Suprapubic skin (tissue), 4 donors: ENCODE measurements at places on chromosomes 2 and 18.

- no peak for DNase-seq
These were observed 47.7 kb downstream of the OSBPL6 start for GRCh38 chr2:178241844-178242551.

DNA sequence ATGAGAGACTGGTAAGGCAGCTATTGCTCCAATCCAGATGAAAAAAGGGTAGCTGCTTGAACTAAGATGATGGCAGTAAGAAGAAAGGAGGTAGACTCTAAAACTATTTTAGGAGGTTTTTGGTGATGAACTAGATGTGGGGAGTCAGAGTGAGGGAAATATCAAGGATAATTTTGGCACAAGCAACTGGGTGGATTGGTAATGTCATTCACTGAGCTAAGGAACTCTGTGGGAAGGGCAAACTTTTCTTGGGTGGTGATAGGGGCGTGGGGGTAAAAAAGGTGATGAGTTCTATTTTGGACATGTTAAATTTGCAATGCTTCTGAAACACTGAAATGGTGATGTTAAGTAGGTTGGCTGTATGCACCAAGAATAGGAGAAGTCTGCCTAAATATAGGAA, 19.3 kb downstream of the PAIP2B start:
- no peak for DNase-seq

DNA sequence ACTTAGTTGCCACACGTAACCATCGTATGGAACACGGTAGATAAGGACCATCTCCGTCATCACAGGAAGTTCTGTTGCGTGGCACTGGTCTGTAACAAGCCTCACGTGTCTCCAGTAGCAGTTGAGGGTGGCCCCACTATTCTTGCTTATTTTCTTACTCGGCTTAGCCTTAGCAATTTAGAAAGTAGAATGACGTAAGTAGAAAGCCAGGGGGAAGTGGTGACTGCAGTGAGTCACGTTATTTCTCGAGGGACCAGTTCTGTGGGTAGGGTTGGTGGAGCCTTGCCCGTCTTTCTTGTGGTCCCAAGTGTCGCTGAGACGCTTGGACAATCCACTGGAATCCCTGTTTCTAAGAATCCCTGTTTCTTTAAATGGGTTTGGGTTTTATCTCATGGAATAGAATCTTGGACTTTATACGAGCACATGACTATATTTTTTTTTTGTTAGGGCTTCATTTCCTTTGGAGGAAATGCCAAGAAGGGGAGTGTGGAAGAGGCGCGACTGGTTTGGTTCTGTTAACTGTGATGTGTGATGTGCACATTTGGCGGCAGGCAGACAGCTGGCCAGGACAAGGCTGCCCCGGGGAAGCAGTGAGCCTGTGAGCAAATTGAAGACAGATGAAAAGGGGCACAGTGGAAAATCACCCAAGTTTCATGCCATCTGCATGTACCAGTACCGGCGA, 96.2 kb downstream of the CABLES1 start:
- peak; percentile 92 for DNase-seq

GRCh38 chr2:5067816-5068215, 624.4 kb upstream of the SOX11 start:
- no peak for DNase-seq

GRCh38 chr2:174773215-174773614, 8.9 kb upstream of the CHRNA1 start:
- DNase-seq, result no peak

GRCh38 chr18:55587418-55588110, 428 bp downstream of the TCF4 start:
- no peak for DNase-seq

- DNase-seq, result no peak
These were observed 140.3 kb downstream of the OSR1 start for GRCh38 chr2:19218166-19218565.

- no peak for DNase-seq
These were observed 2.8 kb downstream of the MYOM1 start for GRCh38 chr18:3216987-3217386.

DNA sequence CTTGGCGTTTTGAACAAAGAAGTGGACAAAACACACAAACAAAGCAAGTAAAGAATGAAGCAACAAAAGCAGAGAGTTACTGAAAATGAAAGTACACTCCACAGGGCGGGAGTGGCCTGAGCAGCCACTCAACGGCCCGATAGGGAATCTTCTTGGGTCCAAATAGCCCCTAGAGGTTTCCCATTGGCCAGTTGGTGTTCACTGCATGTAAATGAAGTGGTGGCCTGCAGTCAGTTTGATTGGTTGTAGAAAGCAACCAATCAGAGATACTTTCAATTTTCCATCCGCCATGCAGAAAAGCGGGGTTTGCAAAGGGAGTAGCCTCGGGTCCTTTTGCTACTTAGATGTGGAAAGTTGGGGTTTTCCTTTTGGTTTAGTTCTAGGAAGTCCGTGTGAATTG, 31.6 kb downstream of the CYBRD1 start:
- no peak for DNase-seq

DNA sequence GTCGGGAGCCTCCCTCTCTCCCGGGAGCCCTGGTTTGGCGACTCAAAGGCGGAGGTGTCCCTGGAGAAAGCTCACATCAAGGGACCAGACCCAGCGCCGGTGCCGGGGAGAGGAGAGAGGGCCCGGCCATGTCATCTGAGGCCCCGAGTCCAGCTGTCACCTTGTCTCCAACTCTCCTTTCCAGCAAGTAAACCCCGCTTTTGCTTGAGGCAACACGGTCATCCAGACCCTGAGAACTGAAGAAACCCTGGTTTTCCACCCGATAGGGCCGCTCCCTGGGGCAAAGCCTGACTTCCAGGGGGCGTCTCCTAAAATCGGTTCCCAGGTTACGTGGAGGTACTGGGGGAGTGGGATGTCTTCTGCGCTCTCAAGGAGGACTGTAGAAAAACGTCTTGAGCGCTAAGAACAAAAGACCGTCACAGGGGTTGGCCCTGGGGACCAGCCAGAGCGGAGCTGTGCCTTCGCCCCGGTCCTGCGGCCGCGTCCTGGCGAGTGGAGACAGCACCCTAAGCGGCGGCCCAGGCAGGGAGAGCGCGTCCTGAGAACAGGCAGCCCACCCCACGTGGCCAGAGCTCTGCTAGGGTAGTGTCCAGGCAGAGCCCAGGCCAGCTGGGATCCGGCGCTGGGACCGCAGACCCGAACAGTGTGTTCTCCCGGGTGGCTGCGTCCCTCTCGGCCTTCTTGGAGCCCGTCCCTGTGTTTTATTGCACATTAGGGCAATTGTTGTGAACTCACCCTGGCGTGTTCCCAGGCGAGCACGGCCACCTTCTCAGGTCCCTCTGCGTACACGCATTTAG, 55.7 kb downstream of the TMEM18 start:
- DNase-seq, result peak; percentile 75

DNA sequence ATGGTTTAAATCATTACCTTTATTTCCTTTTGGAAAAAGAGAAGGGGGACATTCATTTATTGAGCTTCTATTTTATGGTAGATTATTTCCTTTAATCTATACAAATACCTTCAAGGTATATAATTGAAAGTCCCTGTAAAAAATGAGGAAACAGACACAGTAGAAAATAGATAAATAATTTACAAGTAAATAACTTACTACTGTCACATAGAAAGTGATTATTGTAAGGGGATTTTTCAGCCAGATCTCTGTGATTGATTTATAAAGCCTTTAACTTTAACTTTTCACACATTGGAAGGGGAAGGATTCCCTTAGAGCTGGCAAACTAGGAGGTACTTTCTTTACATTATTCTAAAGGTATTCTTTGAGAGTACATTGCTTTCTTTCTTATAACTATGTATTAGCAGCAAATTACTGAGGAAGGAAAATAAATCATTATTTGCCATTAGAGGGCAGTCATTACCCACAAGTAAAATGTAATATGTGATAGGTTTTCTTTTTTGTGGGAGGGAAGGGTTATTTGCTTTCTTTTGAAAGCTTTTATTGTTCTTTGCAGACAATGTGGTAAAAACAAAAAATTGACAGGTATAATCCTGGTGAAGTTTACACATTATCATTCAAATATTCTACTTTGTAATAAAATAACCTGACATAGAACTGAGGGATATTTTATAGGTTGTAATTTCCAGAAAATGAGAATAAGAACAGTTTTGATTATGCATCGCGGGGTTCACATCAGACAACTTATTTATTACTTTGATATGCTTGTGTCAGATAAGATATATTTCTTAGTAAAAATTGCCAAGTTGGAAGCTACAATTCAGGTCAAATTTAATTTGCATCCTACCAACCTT, 24.8 kb upstream of the RPE start:
- no peak for DNase-seq

GRCh38 chr2:15160201-15160991, 400.7 kb downstream of the NBAS start:
- no peak for DNase-seq

DNA sequence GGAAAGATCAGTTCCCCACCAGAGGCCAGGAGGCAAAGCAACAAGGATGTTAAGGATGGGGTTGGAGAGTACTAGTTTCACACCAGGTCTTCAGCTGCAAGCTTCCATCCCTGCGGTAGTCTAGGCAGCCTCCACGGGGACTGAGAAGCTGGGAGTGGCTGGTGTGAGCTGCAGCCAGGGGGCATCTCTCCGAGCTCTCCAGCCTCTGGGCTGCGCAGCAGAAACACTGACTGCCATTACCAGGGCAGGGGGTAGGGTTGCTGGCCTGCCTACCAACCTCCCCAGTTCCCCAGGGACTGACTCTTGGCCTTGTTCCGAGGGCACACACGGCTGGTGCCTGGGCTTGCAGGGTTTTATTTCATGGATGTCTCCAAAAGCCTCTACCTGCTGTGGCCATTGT, 15.9 kb downstream of the GATA6 start:
- DNase-seq, result no peak

DNA sequence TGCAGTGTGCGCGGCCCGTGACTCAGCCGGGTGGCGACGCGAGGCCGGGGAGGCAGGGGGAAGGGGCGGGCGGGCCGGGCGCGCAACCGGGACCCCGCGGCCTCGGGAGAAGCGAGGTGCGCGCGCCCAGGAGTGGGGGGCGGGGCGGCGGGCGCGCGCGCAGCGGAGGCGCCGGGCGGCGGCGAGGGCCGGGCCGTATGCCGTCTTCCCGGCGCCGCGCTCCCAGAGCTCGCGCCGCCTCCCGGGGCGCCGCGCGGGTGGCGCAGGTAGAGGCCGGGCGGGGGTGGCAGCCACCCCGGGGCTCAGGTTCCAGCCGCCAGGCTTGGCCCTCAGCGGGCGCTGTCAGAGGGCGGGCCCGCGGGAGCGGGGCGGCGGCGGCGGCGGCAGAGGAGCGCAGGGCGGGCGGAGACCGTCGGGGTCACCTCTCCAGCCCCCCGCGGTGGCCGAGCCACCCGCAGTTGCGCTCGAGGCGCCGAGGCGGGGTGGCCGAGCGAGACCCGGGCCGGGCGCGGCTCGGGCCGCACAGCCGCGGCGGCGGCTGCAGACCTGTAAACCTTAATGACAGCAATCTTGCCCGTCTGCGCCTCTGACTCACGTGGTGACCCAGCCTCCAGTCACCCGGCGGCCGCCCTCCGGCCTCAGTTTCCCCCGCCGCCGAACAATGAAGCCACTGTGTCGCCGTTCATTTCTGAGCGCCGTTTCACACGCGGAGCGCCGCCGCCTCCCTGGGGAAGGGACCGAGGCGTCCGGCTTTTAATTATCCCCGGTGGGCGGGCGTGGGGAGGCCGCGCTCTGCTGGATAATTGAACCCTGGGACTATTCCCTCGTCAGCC, 25.3 kb upstream of the SMAD7 start:
- DNase-seq, result no peak

DNA sequence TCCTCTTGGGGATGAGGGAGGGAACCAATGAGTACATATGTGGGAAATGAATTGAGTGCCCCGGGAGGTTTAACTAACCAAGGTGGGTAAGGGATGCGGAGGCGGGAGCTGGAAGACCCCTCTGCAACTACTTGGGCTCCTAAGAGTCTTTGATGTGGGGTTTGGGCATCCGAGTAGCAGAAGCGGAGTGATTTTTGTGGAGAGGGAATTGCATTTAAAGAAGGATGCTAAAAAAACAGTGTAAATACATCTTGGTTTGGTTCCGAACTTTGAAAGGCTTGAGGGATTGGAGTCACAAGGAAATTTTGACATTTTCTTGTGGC, 215.7 kb downstream of the MCFD2 start:
- no peak for DNase-seq

- no peak for DNase-seq
These were observed 2.7 kb downstream of the NCL start for GRCh38 chr2:231461516-231461971.

DNA sequence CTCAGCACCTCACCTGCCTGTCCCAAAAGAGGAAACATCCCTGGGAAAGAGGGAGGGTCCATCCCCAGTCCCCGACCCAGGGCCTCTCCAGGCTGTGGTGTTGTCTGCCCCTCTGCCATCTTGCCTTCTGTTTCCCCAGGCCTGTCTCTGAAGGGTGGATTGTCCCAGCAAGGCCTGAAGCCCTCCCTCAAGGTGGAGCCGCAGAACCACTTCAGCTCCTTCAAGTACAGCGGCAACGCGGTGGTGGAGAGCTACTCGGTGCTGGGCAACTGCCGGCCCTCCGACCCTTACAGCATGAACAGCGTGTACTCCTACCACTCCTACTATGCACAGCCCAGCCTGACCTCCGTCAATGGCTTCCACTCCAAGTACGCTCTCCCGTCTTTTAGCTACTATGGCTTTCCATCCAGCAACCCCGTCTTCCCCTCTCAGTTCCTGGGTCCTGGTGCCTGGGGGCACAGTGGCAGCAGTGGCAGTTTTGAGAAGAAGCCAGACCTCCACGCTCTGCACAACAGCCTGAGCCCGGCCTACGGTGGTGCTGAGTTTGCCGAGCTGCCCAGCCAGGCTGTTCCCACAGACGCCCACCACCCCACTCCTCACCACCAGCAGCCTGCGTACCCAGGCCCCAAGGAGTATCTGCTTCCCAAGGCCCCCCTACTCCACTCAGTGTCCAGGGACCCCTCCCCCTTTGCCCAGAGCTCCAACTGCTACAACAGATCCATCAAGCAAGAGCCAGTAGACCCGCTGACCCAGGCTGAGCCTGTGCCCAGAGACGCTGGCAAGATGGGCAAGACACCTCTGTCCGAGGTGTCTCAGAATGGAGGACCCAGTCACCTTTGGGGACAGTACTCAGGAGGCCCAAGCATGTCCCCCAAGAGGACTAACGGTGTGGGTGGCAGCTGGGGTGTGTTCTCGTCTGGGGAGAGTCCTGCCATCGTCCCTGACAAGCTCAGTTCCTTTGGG, 47.2 kb downstream of the BOLA3 start:
- DNase-seq, result no peak

GRCh38 chr2:199902486-199903110, 8.5 kb upstream of the C2orf69 start:
- DNase-seq, result no peak

DNA sequence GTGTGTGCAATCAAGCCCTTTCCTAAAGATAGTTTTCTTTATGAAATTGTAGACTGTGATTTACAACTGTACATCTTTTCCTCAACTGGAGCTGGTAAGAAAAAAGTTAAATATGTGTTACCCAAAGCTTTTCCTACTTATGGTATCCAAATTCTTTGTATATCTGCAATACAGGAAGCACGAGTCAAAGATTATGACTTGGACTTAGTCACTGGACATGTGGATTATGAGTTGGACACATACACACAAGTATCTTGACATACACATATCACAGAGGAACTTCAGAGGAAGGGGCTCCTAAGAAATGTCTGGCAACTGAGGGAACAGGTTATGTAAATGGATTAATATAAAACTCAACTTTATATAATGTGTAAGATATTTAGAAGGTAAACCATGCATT, 35.2 kb downstream of the PRELID3A start:
- no peak for DNase-seq

- DNase-seq, result peak; percentile 56
These were observed 45.6 kb downstream of the KCNIP3 start for GRCh38 chr2:95342556-95343320.

- DNase-seq, result no peak
These were observed 3.8 kb downstream of the FN1 start for GRCh38 chr2:215431778-215432758.
